ENCODE measurements at places on chromosomes 2 and 18. TPM values are rescaled to one million over a fixed set of nuclear protein-coding genes. Genes with fewer than 3 reads are reported as not detected.

GRCh38 chr2:65370387-65371073 is 61.9 kb downstream of the SPRED2 start:
- DNase-seq = no peak

- no peak for DNase-seq
These were observed 205.1 kb upstream of the NRP2 start for GRCh38 chr2:205477016-205477705.

DNA sequence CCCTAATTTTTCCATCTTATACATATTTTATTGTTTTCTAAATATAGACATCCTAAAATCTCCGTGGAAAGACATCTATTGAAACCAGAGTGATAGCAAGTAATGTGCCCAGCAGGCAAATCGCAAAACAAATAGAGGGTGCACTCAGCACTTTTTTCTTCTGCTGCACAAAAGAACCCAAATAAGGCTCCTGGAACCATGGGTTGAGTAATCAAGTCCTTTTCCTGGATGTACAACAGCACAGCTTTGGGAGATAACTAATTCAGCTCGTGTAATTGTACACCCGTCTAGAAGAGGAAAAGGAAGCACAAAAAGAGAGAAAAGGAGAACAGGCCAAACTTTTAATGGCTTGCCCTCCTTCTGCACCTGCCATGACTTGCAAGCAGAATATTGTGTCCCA is 126.9 kb upstream of the TLK1 start:
- DNase-seq = peak; percentile 62

DNA sequence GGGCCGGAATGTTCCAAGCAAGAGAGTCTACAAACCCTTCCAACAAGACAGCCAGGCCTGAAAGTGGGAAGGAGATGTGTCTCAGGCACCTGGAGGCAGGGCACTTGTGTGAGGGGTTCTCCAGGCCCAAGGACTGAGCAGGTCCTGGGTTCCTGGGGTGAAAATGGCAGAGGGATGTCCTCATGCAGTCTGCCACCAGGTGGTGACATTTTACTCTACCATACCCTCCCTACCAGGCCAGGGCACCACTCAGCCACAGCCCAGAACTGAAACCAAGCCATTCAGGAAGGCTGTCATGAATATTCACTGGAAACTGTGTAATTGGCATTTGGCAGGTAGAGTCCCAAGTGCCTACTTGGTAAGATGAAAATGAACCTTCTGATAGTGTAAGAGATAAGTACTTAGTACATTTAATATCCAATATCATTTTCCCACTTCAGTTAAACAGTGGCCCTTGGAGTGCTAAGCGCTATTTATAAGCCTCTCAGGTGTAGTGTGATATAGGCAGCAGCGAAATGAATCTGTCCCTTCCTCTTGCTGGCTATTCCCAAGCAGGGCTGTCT is 185.1 kb downstream of the MYO5B start:
- peak; percentile 59 for DNase-seq

GRCh38 chr2:233165543-233165894 is 86.0 kb upstream of the ATG16L1 start:
- DNase-seq = no peak

DNA sequence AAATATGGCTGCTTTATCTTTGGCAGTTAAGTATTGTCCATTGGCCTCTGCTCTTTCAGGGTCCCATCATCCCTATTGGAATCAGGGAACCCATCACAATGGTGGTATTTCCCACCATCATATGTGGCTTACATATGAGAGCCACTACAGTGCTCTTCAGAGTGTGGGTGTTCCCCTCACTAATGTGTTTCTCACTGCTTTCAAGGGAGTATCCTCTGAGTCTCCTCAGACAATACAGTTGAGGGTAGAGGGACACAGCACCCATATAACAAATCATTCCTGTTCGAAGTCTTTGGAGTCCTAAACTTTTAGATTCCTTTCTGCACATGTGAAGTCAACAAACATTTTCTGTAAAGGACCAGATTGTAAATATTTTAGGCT is 48.8 kb upstream of the DNAJC10 start:
- DNase-seq = no peak

GRCh38 chr2:204608237-204608939 is 63.1 kb downstream of the PARD3B start:
- DNase-seq = no peak

Gene PMAIP1
- total RNA-seq = 43.6 TPM

Gene ERBB4
- 37.5 TPM for total RNA-seq

Gene FBXO36
- 5.0 TPM for total RNA-seq

Gene RAPGEF4
- total RNA-seq = 0.96 TPM

All from A673 (cell line).